Activated T-helper 1 cell treated with anti-CD3 and anti-CD28 coated beads, Interleukin-2, amount 50 U/mL, for 16 hours (primary cell): ENCODE measurements at places on chromosomes 3 and 15.

DNA sequence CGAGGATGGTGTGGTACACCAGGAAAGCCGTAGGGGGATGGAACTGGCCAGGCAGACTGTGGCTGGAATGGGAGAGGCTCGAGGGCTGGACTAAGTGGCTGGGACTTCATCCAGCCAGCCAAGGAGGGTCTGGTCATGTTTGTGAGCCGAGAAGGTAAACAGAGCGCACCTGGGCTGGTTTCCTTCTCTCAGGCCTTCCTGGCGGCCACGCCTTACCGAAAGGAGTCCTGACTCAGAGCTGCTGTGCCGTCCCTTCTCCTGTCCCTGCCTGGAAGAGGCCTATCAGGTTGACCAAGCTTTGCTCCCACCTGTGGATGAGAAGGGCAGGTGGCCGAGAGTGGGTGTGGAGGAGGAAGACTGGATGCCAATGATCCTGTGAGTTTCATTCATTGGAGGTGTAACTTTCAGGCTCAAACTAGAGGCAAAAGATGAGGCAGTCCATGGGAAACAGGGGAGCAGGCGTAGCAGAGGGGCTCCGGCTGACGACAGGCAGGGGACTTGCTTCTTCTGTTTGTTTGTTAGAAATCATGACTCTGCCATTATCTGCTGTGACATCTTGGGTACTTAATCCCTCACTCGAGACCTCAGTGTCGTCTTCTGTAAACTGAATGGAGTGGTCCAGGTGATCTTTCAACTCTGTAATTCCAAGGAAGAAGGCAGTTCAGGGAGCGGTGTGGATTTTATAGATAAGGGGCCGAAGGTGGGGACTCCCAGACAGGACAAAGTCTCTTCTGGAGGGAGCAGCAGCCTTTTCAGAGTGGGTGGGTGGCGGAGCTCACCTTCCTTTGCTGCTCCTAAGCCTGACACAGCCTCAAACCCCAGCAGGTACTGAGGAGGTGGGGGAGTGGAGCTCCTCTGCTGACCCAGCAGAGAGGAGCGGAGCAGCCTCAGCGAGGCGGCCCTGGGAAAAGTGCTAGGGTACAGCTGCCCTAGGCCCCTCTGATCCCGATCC lies 71.8 kb upstream of the GATM start:
- no peak for DNase-seq

DNA sequence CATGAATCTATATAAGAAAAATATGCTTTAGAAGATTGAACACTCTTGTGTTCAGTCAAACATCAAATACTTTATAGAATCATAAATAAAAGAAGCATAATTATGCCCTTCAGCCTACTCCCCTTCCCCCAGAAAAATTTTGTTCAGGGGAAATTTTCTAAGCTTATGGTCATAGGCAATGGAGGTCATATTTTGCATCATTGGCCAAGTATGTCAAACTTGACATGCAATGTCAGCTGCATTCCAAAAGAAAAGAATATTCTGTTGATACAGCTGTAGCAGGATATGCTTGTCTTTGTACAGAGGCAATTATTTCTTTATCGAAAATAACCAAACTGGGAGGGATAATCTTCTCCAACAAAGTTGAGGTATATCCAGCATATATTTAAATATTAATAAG lies 328.2 kb downstream of the ZIC1 start:
- no peak for DNase-seq

DNA sequence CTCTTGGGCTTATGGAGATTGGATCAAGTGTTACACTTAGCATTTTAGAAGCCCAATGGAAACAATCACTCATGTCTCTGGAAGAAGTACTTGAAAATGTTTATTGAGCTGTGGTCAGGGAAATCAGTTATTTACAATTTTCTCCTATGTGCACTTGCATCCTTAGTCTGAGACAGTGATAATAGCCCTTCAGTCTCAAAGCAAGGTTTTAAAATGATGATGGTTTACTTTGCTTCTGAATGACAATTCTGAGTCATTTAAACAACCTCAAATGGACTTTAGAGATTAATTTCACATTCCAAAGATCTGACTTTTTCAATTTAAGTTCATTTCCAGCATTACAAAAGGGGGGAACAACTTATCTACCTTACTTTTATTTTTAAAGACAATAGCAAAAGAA lies 20.1 kb downstream of the TIPARP start:
- no peak for DNase-seq

- no peak for DNase-seq
Observed at GRCh38 chr3:17583530-17583929, 158.9 kb downstream of the TBC1D5 start.

DNA sequence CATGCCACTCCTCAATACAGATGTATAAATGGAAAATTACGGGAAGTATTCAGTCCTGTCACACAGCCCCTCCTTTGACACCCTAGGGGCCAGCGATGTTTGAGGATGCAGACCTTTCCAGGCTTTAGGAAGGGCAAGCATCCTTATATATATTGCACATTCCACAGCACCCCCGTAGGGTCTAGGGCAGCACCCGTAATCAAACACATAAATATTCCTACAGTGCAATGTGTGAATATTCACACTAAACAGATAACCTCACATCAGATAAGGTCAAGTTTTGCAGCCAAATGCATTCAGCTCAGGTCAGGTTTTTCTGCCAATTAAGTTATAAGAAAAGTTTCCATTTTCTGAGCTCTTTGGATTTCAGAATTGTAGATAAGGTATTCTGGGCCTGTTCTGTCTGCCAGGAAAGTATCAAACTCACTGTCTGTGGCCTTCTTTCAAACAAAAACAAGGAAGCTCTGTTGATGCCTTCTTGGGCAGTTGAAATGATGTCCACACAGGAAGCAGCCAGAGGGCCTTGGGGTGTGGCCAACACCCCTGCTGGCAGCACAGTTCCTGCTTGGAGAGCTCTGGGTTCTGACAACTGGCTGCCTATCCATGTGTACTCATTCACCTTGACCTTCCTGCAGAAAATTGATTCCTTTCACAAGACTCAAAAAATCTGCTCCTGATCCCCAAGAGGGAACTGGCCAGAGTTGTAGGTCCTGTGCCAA lies 427.0 kb downstream of the NTRK3 start:
- DNase-seq: no peak

- no peak for DNase-seq
Observed at GRCh38 chr3:170058127-170058526, 20.3 kb downstream of the GPR160 start.

GRCh38 chr3:22491344-22491743 lies 711.8 kb upstream of the UBE2E2 start:
- no peak for DNase-seq

DNA sequence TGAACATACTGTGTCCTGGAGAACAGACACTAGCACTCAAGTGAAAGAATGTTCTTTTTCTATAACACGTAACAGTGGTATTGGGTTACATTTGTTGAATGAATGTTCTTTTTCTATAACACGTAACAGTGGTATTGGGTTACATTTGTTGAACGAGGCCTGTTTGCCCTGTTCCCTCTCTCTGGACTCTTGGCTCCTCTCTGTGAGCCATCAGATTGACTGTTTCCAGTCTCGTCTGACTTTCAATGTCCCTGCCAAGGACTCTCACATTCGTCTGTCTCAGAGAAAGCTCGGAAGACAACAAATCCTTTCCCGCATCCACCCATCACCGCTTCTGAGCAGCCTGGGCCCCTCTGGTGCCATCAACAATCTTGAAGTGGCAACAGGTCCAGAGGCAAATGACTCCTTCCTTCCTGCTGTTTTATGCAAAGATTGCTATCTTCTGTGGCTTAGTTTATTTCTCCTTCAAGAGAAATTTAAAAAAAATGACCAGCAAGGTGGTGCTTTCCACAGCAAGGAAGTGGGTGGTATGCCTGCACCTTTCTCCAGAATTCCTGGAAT lies 8.0 kb downstream of the TMEM45A start:
- no peak for DNase-seq

DNA sequence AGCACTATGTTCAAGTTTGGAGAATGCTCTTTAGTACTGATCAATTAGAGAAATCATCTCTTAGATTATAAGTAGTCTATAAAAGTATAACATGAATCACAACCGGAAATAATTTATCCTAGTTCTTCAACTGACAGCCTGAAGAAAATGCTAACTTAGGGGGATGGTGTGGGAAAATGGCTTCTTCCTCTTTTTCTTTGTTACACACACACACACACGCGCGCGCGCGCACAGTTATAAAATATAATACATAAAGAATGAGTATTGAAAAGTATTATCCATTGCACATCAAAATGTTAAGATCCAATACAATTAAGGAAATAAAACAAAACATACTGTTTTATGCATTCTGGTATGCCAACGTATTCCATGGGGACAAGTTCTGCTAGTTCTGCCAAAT lies 11.2 kb upstream of the GTF2A2 start:
- no peak for DNase-seq

- no peak for DNase-seq
Observed at GRCh38 chr15:36053746-36054145, 507.8 kb upstream of the DPH6 start.

- no peak for DNase-seq
Observed at GRCh38 chr15:95295896-95296625, 1034.4 kb upstream of the NR2F2 start.

GRCh38 chr15:58529041-58529440 lies 97.2 kb downstream of the LIPC start:
- no peak for DNase-seq

DNA sequence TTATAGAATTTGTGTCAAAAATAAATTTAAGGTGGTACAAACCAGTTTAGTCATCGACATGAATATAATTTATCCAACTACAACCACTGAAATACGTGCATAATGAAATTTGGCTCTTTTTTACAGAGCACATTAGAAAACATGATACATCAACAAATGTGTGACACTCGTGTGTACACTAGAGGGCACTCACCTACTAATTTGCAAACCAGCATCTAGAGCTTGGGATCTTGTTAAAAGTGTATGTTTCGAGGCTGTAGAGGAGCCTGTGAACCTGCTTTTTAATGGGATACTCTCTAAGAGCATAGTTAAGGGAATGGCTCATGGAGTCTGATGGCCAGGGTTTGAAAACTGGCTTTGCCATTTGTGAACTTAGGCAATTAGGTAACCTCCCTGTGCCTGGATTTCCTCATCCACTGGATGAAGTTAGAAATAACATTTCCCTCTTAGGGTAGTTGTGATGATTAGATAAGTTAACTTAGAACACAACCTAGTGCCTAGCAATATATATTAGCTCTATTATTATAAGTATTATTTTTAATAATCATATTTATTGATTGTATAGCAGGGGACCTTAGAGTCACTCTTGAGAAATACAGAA lies 8.8 kb upstream of the CPOX start:
- DNase-seq: no peak

GRCh38 chr15:60589728-60590127 lies 110.8 kb upstream of the ICE2 start:
- DNase-seq: no peak
